GM06990 (cell line): ENCODE measurements at places on chromosomes 7 and 10.

GRCh38 chr10:80579849-80580637, 42.3 kb downstream of the SH2D4B start:
- DNase-seq: no peak

GRCh38 chr7:98758157-98758556, 111.7 kb downstream of the TMEM130 start:
- no peak for DNase-seq

DNA sequence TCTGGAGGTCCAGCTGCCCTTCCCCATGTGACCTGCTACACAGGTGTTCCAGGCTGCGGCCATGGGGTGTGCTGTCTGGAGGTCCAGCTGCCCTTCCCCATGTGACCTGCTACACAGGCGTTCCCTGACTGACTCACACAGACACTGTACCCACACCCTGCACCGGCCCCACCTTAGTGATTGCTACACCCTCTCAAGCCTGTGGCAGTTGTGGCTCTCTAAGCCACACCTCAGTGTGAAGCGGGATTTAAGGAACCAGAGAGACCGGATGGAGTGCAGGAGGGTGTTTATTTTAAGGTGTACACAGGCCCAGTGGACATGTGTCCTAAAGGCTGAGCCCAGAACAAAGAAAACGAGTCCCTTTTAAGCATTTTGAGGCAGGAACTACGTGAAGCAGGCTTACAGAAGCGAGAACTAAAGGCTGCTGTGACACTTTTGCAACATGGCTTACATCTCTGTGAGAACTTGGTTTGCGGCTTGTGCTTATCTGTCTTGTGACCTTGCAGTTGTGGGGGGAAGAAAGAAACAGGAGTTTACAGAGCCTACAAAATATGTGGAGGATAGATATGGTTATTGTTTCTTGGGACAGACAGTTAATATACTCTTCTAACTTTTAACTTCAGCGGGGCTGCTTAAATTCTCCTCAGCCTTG, 326.4 kb downstream of the PAXIP1 start:
- no peak for DNase-seq

DNA sequence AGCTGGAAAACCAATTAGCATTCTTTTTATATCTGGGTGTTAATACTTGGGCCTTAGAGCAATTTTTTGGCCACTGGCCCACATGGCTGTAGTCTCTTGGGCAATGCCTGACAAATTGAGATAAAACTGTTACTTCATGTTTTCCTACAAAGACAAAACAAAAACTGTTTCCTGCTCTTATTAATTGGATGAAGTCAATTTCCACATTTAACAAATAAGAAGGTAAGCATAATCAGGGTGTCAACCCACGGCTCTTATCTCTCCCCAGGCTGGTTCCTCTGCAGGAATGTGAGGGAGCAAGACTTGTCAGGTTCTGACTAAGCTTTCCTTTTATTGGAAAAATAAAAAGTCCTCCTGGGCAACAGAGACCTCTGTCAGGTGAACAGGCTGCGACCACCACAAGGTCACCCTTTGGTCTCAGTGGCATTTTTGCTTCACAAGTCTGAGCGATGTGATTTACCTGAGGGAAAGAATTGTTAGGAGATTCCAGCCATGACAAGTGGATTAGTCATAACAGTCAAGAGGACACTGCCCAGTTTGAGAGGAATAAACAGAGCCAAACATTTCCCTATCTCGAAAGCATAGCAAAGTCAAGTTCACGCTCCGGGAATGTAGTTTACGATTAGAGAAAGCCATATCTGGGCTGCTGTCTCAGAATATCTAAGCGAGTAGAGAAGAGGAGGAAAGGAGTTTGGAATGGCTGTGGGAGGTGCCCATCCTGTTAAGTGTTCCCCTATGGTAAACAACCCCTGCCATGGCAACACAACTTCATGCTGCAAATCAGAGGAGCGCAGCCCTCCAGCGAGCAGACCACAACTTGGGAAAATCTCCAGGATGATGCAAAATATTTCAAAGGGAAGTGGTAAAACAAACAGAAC, 144.4 kb downstream of the TES start:
- DNase-seq: no peak

GRCh38 chr10:129793996-129794395, 170.1 kb downstream of the EBF3 start:
- DNase-seq: no peak

- no peak for DNase-seq
Observed at GRCh38 chr7:158760445-158760764, 55.8 kb upstream of the NCAPG2 start.

DNA sequence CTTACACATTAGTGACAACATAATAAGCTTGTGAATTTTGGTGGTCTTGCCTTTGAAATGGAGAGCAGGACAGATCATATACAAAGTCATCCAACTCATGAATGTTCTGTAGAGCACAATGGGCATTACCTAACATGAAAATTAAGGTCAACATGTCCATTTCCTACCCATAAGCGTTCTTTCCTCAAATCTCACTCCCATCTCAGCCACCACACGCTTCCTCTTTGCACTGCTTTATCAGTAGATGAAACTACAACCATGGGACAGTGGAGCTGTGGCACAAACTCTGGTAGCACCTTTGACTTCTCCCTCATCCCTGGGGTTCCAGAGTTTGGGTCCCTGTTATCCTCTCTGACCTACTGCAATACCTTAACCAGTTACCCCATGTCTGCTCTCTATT, 2.2 kb downstream of the PON2 start:
- no peak for DNase-seq

DNA sequence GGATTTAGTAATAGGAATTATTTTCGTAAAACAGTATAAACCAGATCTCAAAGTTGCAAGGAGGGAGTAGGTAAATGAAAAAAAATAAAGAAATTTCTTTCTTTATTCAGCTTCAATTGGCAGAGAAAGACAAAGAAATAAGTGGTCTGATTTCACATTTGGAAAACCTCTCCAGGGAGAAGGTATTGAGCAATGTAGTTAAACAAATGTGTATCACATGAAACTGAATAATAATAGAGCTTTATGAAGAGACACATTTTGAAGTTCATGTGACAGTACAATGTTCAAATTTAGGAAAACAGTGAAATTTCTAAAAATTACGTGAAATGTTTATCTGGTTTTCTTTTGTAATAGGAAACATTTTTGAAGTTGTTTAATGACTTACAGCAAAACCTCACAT, 63.0 kb downstream of the TAX1BP1 start:
- DNase-seq: no peak

- peak; percentile 34 for DNase-seq
Observed at GRCh38 chr10:132397671-132398565, 918 bp downstream of the PWWP2B start.

DNA sequence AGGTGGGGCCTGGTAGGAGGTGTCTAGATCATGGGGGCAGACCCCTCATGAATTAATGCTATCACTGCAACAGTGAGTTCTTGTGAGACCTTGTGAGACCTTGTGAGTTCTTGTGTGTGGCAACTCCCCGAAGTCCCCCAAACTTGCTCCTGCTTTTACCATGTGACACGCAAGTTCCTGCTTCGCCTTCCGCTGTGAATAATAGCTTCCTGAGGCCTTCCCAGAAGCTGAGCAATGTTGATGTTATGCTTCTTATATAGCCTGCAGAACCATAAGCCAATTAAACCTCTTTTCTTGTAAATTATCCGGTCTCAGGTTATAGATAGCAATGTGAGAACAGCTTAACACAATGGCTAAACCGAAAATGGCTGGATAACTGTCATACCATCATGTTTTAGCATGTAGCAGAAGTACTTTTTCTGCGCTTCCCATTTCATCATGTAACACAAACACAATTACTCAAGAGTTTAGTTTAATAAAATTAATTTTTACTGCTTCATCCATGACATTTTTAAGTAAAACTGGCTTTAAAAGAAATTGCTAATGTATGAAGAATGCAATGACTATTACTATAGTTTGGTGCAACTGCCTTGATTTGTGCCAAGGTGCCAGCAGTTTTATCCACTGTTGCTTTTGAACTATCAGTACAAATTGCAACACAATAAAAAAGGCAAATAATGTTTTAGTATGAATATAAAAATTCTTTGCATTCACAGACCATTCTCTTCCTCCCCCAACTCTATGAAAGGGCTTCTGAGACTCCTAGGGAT, 87.7 kb upstream of the TMEM168 start:
- DNase-seq: no peak

- DNase-seq: no peak
Observed at GRCh38 chr7:25656581-25657026, 428.3 kb upstream of the NPVF start.

DNA sequence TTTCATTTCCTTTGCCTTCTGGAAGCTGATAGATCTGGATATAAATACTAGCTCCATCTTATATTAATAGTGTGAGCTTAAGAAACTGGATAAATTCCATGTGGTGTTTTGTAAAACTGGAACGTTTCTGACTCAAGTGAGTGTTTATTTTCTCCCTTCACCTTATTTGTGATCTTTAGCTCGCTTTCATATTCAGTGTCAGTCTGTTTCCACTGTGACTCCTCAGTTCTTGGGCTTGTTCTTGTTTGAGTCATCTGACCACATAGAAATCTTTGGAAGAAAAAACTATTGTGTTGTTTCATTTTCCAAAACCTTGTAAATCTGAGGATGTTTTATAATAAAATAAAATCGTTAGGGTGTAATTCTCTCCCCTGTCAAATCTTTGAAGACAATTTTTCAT, 186.4 kb downstream of the POLR1F start:
- no peak for DNase-seq
